Ureter (tissue), 1 donor: ENCODE measurements at places on chromosomes 11 and 22.

- no peak for DNase-seq
These were observed 34.4 kb downstream of the TOLLIP start for GRCh38 chr11:1275021-1275420.

GRCh38 chr11:109071712-109072524 is 350.1 kb upstream of the C11orf87 start:
- DNase-seq, result peak; percentile 49

- no peak for DNase-seq
These were observed 644.1 kb downstream of the OPCML start for GRCh38 chr11:132888226-132888625.

DNA sequence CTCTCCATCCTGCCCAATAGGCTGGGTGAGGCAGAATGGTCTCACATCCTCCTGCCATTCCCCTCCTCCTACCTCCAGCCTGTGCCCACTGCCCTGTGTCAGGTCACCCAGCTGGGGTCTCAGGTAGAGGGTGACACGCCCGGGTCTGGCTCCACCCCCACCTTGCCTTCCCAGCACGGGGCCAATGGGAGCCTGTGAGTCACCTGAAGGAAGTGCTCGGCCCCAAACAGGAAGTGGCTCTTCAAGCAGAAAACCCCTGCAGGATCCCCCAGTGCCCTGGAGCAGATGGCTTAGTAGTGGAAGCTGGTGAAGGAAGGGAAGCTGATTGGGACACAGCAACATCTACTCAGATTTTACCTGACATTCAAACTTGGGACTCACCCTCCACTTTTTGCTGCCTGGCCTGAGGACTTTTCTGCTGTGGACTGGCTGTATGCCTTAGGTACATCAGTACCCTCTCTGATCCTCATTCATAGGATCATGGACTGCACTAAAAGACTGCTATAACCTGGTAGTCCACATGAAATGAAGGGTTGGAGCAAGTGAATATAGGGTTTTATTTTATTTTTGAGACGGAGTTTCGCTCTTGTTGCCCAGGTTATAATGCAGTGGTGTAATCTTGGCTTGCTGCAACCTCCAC is 33.4 kb downstream of the GDPD5 start:
- no peak for DNase-seq

GRCh38 chr11:128052912-128053641 is 534.3 kb downstream of the ETS1 start:
- no peak for DNase-seq

DNA sequence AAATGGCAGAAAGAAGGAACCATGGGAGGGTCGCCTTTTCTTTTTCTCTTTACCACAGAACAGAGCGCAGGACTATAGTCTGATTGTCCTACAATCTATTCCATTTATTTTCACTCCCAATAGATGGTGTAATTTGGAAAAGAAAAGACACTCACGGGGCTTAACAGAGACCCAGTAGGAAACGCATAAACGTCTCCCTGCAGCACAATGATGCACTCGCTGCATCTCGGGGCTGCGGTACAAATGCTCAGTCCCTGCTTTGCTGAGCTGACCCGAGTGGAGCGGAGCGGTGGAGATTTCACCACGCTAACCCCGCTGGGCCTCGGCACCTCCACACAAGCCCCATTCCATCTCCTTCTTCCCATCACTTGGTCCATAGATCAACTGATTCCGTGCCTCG is 1.5 kb downstream of the FEZ1 start:
- DNase-seq, result no peak

GRCh38 chr11:126346586-126346940 is 8.9 kb upstream of the ST3GAL4 start:
- no peak for DNase-seq

GRCh38 chr22:25363474-25363873 is 144.0 kb downstream of the CRYBB2 start:
- DNase-seq, result no peak

- DNase-seq, result no peak
These were observed 8.9 kb upstream of the APOBEC3G start for GRCh38 chr22:39068033-39068785.

DNA sequence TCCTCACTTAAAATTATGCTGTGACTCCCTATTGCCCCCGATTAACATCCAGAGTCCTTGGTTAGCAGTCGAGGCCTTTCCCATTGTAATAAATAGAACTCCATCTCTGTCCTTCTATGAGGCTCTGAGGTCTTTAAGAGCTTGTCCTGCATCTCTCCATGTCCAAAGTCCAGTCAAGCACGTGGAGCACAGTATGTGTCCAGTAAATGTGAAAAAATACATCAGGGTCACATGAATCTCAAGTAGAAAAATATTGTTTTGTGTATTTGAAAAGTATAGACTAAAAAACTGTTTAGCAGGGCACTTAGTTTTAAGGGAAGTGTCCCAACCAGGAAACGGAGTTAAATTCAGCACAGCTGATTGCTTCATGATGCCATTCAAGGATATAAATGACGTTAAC is 298.8 kb upstream of the TENM4 start:
- no peak for DNase-seq

DNA sequence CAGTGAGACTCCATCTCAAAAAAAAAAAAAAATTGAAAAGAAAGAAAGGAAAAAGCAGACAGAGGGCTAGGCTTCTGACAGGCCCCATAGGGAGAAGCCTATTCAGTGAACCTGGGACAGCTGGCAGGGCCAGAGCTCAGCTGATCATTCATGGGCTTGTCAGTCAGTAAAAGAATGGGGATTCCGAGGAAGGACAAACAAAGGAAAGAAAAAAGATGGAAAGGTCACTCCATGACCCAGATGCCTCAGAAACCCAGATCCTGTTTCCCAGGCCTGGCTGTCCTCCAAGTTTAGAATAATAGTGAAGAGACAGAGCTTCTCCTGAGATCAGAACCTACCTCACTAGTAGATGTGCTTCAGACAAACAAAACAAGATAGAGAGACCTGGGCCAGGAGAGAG is 34.3 kb upstream of the ASPHD2 start:
- DNase-seq, result no peak

DNA sequence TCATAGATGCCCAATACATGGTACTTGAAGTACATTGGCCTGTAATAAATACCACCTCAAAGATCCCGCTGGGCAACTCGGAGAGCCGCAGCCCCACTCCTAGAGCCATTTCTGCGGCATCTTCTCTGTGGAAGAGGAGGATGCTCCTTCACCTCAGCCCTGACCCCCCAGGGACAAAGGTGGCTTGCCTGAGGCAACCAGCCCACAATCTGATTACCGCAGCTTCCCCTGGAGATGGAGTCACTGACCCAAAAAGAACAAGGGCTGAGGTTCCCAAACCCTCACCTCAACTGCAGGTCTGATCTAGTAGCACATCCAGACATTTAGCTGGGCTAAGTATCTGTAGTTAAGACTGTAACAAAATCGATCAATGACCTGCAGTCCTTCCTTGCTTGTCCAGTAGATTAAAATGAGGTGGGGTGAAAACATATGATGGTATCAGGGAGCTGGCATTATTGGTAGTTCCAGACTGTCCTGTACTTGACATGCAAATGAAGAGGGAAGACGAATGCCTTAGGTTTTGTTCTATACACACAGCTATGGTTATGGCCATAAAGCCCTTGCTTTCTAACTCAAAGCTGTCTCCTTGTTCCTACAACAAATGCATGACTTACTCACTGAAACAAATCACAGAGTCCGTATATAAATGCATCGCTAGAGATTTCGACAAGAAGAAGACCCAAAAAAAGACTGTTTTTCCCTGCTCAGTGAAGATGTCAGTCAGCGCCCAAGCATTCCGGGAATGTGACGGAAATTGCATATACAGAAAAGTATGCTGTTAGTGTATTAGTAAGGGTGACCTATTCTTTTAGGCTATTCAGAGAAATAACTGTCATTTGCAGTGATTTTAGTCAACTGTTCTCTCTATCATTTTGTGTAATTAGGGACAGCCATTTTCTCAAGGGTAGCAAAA is 33.7 kb downstream of the C11orf71 start:
- no peak for DNase-seq

DNA sequence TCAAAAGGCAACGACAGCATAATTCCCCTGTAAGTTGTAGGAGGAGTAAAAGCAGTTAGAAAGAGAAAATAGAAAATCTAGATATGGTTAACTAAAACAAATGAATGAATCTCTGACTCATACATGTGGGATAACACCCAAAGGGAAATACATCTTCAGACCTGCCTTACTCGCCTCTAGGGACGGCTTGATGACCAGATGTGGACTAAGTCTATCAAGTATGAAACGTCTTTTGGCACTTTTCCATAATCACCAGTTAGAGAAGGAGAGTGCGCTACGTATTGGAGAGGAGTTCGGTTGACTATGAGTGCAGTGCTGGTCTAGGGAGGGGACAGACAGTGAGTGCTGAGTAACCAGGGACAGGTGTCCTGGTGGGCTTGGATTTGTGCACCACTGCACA is 459.9 kb downstream of the OPCML start:
- no peak for DNase-seq

GRCh38 chr11:7563281-7563680 is 49.5 kb downstream of the PPFIBP2 start:
- no peak for DNase-seq

DNA sequence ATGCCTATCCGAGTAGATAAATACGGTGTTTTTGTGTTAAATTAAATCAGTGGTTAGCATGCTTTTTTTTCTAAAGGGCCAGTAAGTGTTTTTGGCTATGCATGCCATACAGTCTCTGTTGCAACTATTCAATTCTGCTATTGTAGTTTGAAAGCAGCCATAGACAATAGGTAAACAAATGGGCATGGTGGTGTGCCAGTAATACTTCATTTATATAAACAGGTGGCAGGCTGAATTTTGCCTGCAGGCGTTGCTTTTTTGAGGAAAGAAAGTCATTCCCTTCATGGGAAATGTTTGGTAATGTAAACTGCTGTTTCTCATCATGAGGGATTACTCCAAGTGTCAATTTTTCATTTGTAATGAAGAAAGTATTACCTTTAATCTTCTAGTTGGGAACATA is 106.5 kb downstream of the TMEM135 start:
- no peak for DNase-seq

- DNase-seq, result no peak
These were observed 15.6 kb downstream of the UBE2L3 start for GRCh38 chr22:21582801-21583740.

- DNase-seq, result peak; percentile 82
These were observed 8.7 kb upstream of the C1QTNF6 start for GRCh38 chr22:37196539-37197450.

- no peak for DNase-seq
These were observed 25.4 kb downstream of the TP53AIP1 start for GRCh38 chr11:128917144-128917724.

DNA sequence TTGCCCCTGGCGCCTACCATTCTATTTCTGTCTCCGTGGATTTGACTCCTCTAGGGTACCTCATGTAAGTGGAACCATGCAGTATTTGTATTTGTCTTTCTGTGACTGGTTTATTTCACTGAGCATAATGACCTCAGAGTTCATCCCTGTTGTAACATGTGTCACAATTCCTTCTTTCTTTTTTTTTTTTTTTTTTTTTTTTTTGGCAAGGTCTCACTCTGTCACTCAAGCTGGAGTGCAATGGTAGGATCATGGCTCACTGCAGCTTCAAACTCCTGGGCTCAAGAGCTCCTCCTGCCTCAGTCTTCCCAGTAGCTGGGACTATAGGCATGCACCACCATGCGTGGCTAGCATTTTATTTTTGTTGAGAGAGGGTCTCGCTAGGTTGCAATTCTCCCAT is 74.0 kb upstream of the SEPTIN5 start:
- no peak for DNase-seq

DNA sequence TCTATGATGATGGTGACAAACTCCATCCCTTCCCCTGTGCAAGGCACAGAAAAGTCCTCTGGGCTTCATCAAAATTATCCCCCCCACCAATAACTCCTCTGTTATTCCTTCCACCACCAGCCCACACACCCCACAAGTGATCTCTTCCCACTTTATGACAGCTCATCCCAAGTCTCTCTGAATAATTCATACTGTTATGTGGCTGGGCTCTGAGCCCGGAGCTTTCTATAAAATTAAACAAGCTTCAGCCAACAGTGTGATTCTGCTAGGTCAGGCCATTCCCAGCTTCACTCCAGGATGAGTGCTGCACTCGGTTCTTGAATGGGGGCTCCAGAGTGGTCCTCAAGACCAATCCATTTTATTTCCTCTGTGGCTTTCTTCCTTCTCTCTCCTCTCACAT is 83.0 kb downstream of the INSC start:
- no peak for DNase-seq

GRCh38 chr11:74731301-74732094 is at the start of gene CHRDL2:
Gene CHRDL2, minus strand, starts transcription at chr11:74731426. Its CDS starts 538 bp downstream, at chr11:74730888.
- DNase-seq, result no peak

GRCh38 chr11:2270322-2271076 is at the start of gene ASCL2:
Gene ASCL2, minus strand, starts transcription at chr11:2270588. Its CDS starts 256 bp downstream, at chr11:2270332.
- DNase-seq, result peak; percentile 46

DNA sequence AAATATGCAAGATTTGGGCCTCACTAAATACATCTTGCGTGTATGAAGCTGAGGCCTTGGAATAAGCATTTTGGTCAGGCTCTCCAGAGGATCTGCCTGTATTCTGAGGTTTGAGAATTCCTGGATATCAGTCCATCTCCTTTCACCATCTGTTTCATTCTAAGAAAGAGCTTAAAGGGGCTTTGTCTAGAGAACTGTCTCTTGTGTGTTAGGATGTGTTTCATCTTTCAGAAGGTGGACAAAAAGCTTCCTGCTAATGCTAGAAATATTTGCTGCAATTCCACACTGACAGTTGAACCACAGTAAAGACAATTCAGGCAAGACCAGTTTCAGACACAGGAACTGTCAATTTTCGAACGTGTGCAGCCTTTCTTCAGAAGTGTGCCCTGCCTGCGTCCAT is 185.4 kb downstream of the DBX1 start:
- no peak for DNase-seq

GRCh38 chr22:43540529-43540923 is 128.7 kb downstream of the MPPED1 start:
- DNase-seq, result no peak

GRCh38 chr11:43214471-43214870 is 97.3 kb upstream of the API5 start:
- no peak for DNase-seq

GRCh38 chr22:20284471-20285086 is 16.5 kb upstream of the RTN4R start:
- no peak for DNase-seq

DNA sequence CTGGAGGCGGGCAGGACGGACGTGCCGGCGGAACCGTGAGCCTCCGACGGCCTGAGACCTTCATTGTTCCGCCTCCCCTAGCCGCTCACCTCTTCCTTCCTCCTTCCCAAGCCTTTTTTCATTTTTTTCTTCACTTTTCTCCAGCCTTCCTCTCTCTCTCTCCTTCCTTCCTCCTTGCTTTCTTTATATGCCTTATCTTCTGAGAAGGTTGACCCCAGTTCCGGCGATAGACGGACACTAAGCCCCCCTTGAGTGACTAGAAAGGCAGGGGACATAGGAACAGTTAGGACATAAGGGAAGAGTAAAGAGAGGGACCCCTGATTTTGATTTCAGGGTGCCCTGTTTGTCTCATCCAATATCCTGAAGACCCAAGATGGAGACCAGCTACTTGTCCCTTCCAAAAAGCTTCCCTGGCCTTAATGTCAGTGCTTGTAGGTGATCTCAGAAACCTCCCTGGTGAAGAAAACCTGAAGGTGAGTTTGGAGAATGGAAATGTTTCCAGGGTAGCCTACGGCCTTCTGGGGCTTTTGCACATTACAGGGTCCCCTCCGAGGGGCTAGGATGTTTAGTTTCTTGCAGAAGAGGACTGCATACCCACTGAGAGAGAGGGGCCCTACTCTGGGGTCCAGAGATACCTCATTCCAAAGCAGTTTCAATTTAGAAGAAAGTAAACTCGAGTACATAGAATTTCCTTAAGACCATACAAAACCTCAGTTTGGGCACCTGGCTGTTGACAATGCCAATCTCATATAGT is 3.5 kb downstream of the ADM start:
- DNase-seq, result no peak

- DNase-seq, result no peak
These were observed 27.1 kb upstream of the GAB2 start for GRCh38 chr11:78444726-78445125.
